Stimulated activated CD4-positive, alpha-beta T cell treated with anti-CD3 and anti-CD28 coated beads, Interleukin-2, amount 100 ng/mL, for 24 hours (primary cell): ENCODE measurements at places on chromosomes 1 and 21.

DNA sequence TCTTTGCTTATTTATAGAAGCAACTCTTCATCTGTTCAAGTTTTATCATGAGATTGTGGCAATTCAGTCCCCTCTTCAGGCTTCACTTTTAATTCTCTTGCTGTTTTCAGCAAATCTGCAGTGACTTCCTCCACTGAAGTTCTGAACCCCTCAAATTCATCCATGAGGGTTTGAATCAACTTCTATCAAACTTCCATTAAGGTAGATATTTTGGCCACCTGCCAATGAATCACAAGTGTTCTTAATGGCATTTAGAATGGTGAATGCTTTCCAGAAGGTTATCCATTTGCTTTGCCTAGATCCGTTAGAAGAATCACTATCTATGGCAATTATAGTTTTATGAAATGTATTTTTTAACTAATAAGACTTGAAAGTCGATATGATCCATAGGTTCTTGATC lies 946.7 kb upstream of the B3GALT2 start:
- DNase-seq = no peak

DNA sequence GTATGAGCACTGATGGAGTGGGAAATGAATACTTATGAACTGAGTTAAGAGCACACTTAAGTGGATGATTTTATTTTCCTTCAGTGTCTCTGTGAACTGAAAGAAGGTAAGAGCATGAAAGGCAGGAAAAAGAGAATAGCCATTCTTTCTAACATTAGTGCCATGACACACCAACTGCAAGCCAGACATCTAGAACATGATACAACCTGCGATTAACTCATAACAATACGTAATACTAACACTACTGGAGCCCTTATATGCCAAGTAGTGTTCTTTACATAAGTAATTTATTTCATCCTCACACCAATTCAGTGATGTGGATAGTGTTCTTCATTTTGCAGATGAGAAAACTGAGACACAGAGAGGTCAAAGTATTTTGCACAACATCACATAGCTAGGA lies 56.7 kb downstream of the PRRX1 start:
- no peak for DNase-seq

- no peak for DNase-seq
Observed at GRCh38 chr1:214354440-214355148, 73.6 kb downstream of the SMYD2 start.

GRCh38 chr1:23178414-23178813 lies 9.8 kb upstream of the LUZP1 start:
- DNase-seq = no peak

DNA sequence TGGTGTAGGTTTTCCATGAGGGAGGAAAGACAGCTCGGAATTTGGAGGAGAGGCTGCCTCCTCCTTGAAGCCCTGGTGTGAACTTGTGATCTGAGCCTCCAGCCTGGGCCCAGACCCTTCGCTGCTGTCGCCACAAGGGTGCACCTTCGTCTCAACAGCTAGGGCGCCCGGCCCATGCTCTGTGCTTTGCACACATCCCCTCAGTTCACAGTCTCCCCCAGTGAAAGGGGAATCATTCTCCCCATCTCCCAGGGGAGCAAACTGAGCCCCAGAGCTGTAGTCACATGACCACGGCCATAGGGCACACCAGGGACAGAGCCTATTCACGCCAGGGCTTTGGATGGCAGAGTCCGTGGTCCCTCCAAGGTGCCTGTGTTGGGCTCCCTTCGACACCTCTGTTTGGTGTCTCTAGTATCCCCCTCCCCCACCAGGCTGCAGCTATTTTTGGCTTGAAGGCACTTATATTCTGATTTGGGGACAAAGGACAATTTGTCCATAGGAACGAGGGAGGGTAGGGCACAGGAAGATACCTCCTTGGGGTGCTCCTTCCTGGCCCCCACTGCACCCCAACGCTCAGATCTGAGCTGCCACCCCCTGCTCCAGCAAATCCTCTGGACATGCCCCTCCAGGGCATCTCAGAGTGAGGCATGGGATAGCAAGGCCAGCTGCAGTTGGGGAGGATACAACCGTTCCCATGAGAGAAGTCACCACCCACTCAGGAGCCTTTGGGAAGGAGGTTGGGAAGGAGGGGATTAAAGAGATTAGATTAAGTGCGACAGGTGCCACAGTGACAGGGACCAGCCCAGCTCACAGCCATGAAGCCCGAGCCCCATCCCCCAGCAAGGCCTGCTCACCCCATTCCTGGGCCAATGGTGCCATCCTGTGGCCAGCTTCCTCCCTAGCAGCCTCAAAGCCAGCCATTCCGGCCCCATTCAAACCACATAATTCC lies 15.7 kb downstream of the MATN1 start:
- DNase-seq = peak; percentile 77

DNA sequence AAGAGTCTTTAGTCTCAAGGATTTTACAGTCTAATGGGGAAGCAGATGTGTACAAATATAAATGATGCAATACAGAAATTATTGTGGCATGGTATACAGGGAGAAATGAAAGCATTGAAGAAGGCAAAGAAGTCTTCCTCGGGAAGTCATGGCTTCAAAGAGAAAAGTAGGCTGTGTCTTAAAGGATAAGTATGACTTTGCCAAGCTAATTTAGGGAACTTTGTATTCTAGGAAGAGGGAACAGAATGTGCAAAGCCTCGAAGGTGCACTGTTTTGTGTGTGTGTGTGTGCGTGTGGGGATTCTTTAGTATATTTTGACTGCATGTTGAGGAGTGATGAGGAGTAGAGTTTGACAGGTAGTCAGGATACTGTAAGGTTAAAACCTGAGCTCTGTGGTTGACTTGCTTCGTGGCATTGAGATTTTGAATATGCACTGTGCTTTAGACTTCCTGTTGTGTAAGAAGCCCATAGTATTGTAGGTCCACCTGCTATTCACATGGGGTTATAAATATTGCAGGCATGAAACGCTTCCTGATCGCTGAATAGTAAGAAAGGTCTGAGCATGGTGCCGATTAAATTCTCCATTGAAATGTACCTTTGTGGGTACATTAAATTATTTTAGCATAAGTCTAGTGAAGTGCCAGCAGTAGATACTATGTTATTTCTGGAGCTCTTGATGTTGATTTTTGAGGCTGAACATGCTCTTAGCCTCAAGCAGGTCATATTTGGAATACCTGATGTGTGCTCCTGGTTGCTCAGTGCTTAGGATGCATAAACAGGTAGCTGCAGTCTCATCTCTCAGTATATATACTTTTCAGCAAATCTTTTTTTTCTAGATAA lies 8.0 kb downstream of the SMAP2 start:
- no peak for DNase-seq

DNA sequence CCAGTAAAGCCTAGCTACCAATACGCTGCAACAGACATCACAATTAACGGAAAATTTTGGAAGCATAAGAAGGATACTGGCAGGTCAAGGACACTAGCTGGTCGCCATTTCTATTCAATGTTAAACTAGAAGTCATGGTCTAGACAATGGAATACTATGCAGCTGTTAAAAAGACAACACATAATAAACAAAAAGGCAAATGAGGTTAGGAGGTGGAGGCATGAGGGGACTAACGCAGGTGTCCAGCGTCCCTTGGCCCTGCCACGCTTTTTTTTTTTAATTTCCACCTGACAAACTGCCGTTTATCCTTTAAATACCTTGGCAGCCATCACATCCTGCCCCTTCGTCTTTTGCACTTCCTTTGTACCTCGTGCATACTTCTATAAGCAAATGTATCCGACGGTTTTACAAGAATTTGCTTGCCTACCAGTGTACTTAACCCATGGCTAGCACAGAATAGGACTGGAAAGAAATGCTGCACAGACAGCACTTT lies 698 bp upstream of the SLC22A15 start:
- DNase-seq = no peak

DNA sequence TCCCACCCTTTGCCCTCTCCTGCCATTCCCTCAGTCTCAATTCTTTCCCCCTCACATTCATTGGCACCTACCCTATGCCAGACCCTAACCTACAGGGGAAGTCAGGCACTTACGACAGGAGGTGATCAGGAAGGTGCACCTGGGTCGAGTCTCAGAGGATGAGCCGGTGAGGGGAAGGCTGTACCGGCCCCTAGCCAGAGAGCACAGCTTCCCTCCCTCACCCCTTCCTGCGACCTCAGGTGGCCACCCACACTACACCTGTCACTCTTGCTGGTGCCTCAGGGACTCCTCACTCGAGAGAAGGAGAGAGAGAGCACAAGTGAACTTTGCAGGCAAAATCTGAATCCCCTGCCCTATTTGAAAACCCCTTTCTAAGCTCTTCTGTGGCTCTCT lies 1.7 kb upstream of the MYOM3 start:
- no peak for DNase-seq

DNA sequence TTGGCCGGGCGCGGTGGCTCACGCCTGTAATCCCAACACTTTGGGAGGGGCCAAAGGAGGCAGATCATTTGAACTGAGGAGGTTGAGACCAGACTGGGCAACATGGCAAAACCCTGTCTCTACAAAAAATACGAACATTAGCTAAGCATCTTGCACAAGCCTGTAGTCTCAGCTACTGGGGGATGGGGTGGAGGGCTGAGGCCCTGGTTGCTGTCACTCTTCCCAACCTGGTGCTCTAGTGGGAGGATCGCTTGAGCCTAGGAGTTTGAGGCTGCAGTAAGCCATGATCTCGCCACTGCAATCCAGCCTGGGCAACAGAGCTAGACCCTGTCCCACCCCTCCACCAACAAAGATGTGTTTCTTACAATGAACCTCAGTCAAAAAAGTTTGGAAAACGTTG lies 2.8 kb downstream of the PHGDH start:
- no peak for DNase-seq

GRCh38 chr1:165330483-165330882 lies 26.0 kb downstream of the LMX1A start:
- DNase-seq = no peak

DNA sequence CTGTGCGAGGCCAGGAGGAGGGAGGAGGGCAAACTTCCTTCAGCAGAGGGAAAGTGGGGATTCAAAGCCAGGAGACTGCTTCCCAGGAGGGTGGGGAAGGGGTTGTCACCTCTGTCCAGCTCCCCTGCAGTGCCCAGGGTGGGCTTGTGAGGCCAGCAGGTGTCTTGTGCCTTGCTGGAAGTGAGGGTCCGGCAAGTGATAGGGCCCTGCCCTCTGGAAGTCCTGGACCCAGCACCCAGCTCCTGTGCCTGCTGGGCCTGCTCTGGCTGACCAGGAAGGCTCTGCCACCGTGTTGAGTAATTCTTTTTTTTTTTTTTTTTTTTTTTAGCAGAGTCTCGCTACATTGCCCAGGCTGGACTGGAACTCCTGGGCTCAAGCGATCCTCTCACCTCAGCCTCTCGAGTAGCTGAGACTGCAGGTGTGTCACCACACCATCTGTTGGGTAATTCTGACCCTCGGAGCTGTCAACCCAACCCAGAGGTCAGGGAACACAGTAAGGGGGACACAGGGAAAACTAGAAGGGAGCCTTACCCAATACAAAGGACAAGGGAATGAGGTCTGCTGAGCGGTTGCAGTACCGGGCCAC lies 1.0 kb downstream of the BEST4 start:
- DNase-seq = no peak

GRCh38 chr1:210726621-210727020 lies 397.9 kb downstream of the HHAT start:
- peak; percentile 24 for DNase-seq

- no peak for DNase-seq
Observed at GRCh38 chr1:77193951-77194350, 25.3 kb downstream of the PIGK start.
